ENCODE measurements at places on chromosomes 13 and 19.

DNA sequence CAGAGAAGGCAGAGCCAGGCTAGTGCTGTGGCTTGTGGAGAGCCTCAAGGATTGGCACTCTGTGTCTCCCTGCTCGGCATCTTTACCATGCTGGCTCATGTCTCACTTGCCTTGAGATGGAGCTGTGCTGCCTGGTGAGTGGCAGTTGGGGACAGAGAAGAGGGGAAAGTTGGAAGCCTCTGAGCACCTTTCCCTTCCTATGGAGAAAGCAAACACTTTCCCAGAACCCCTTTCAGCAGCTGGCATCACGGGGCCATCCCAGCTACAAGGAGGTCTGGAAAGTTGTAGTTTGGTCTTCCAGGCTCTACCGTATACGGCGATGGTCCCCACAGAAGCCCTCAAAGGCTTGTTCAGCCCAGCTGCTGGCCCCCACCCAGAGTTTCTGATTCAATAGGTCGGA lies 58.7 kb downstream of the DPF1 start:
- DNase-seq, result no peak

DNA sequence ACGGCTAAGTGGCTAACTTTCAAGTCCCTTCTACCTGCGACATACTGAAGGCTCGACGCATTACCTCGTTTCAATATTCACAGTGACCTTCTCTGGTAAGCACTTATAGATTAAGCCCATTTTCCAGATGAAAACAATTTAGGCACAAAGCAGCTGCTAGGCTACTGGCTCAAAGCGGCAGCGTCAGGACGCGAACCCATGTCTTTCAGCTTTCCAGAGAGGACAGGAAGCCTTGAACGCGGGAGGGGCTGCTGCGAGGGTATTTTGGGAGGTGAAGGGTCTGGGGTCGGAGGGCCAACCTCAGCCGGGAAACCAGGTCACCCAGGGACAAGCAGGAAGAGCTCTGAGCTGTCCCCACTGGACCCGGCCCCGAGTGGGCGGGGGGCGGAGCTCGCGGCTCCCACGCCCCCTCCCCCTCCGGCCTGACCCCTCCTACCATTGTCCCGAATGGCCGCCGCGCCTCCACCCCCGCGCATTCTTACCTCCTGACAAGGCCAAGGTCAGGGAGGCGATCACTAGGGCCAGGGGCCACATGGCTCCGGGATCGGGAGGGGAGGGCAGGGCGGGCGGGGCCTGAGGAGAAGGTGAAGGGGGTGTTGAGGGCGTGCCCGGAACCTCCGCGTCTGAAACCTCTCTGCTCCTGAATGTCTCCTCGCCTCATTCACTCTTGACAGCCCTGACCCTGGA lies at the start of gene KLK13:
Gene KLK13, minus strand, starts transcription at position 559 of the 687 bp plus-strand sequence. Its CDS starts 25 bp downstream, at position 534.
- no peak for DNase-seq

GRCh38 chr19:16607819-16608218 lies 20.2 kb downstream of the MED26 start:
- DNase-seq, result no peak

DNA sequence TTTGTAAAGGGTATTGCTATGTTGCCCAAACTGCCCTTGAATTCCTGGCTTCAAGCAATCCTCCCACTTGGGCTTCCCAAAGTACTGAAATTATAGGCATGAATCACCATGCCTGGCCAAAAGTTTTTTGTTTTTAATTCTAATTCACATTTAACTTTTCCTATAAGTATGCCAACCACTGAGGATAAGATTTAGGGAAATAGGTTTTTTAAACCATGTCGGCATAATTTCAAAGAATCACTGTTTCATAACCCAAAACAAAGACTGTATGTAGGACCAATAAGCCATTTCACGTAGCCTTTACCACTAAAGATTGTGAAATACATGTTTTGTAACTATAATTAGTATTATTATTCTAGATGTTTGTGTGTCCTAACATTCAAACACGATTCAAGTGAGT lies 8.2 kb downstream of the ZDHHC20 start:
- no peak for DNase-seq

DNA sequence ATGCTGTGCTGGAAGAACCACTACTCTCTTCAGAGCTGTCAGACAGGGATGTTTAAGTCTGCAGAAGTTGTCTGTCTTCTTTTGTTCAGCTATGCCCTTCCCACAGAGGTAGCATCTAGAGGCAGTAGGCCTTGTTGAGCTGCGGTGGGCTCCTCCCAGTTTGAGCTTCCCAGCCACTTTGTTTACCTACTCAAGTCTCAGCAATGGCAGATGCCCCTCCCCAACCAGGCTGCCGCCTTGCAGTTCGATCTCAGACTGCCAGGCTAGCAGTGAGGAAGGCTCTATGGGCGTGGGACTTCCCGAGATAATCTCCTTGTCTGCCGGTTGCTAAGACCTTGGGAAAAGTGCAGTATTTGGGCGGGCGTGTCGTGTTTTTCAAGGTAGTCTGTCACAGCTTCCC lies 42.1 kb upstream of the UQCRFS1 start:
- DNase-seq, result no peak

GRCh38 chr19:35141837-35142605 lies 1.0 kb upstream of the FXYD7 start:
- DNase-seq, result no peak

GRCh38 chr19:28968721-28969120 lies 244.2 kb downstream of the UQCRFS1 start:
- DNase-seq, result no peak

DNA sequence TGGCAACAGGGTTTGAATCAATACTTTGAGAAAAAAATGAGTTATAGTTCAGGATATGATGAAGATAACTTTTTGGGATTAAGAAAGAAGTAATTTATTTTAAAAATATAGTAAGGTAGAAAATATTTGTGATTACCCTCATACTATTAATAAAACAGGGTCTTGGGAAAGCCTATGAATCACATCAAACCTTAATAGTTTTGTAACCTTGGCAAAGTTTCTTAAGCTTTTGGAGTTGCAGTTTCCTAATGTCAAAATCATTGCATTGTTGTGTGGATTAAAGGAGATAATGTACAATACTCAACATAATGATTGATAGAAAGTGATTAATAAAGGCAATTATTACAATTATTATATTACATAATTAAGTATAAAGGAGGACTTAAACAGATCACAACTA lies 149.0 kb downstream of the LMO7 start:
- DNase-seq, result no peak

DNA sequence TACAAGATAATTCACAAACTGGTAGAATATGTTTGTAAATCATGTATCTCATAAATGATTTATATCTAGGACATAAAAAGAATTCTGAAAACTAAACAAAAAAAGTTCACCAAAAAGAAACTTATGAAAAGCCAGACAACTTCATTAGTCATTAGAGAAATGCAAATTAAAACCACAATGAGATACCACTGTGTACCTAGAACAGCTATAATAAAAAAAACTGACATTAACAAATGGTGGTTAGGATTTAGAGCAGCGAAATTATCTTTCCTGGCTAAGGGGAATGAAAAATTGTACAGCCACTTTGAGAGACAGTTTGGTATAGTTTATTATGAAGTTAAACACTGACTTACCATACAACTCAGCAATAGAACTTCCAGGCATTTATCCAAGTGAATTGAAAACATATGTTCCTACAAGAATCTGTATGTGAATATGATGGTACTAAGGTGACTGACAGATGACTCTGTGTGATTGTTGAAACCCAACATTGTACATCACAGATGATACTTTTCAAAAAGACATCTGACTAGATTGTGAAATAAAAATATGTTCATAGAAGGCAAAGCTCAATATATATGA lies 41.8 kb downstream of the UGGT2 start:
- DNase-seq, result peak; percentile 10

- no peak for DNase-seq
Observed at GRCh38 chr13:40639221-40639681, 27.2 kb downstream of the FOXO1 start.
